ENCODE measurements at places on chromosomes 6 and 20. TPM values are rescaled to one million over a fixed set of nuclear protein-coding genes. Genes with fewer than 3 reads are reported as not detected.

GRCh38 chr6:29661071-29661470, 4.2 kb downstream of the MOG start:
- H3K27me3 ChIP-seq, result peaks cover 33% of the 10 kb centered on the region
- H3K27ac ChIP-seq, result no peak overlapping the region
- no peak for DNase-seq
- no peak overlapping the region for H3K4me3 ChIP-seq

- no peak overlapping the region for H3K4me3 ChIP-seq
- no peaks in the 10 kb centered on the region for H3K36me3 ChIP-seq
- peaks cover 20% of the 10 kb centered on the region for H3K27me3 ChIP-seq
- DNase-seq, result no peak
Measured at GRCh38 chr6:29758761-29759160, 35.5 kb downstream of the HLA-F start.

- H3K4me1 ChIP-seq, result no peaks in the 10 kb centered on the region
- H3K27me3 ChIP-seq, result no peaks in the 10 kb centered on the region
- DNase-seq, result no peak
- no peak overlapping the region for H3K4me3 ChIP-seq
Measured at GRCh38 chr6:124226396-124226795, 422.7 kb downstream of the NKAIN2 start.

GRCh38 chr6:132830334-132830751, 16.0 kb downstream of the RPS12 start:
- H3K36me3 ChIP-seq, result no peaks in the 10 kb centered on the region
- H3K27ac ChIP-seq, result no peak overlapping the region
- H3K27me3 ChIP-seq, result peaks cover 9% of the 10 kb centered on the region
- DNase-seq, result no peak
- 0 out of 2 replicates have a peak, but pooled peaks cover 1% of the 10 kb centered on the region for H3K4me1 ChIP-seq

- peaks cover 50% of the 10 kb centered on the region for H3K4me1 ChIP-seq
- no peaks in the 10 kb centered on the region for H3K36me3 ChIP-seq
- DNase-seq, result no peak
Measured at GRCh38 chr6:118704915-118705314, 53.5 kb upstream of the CEP85L start.

Gene SLPI
- total RNA-seq, result not detected

Gene NOL4L
- total RNA-seq, result 16.2 TPM
